Activated CD8-positive, alpha-beta memory T cell treated with anti-CD3 and anti-CD28 coated beads for 1 hour (primary cell): ENCODE measurements at places on chromosomes 5 and 9.

DNA sequence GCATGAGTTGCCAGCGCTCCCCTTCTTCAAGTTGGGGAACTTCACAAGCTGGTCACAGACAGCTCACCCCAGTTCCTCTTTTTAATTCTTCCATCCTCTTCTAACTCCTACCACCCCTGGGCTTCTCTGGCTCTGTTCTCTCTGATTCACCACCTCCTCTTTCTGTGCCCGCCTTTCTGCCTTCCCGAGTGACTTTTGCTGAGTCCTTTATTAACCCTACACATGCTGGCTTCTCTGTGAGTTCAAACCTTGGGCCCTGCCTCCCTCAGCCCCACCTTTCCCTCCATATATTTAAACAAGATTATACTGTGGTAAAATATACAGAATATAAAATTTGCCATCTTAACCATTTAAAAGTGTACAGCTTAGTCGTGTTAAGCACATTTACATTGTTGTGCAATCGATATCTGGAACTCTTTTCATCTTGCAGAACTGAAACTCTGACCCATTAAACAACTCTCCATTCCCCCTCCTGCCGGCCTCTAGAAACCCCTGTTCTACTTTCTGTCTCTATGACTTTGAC, 32.0 kb downstream of the SLC46A2 start:
- no peak for DNase-seq

- DNase-seq: no peak
These were observed at the start of gene PPP1R26 for GRCh38 chr9:135479469-135480052. Gene PPP1R26 (plus strand): TSS chr9:135479782. CDS start chr9:135484511, 4,729 bp downstream.

DNA sequence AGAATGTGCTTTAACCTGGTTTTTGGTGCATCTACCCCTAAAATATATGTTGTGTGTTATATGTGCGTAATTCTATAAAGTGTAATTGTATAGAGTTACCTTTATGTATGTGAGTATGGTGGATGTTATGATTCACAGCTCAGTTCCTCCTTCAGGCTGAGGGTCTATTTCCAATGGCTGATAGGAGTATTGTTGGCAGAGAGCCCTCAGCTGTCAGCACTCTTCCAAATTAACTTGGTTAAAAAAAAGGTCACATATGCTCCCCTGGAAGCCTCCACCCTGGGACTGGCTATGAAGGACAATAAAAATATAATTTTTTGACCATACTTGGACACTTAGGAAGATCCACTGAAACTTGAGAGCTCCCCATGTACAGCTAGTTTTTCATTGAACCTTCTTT, 250.4 kb upstream of the CDH12 start:
- DNase-seq: no peak

GRCh38 chr5:30438785-30439184, 754.7 kb upstream of the CDH6 start:
- no peak for DNase-seq

DNA sequence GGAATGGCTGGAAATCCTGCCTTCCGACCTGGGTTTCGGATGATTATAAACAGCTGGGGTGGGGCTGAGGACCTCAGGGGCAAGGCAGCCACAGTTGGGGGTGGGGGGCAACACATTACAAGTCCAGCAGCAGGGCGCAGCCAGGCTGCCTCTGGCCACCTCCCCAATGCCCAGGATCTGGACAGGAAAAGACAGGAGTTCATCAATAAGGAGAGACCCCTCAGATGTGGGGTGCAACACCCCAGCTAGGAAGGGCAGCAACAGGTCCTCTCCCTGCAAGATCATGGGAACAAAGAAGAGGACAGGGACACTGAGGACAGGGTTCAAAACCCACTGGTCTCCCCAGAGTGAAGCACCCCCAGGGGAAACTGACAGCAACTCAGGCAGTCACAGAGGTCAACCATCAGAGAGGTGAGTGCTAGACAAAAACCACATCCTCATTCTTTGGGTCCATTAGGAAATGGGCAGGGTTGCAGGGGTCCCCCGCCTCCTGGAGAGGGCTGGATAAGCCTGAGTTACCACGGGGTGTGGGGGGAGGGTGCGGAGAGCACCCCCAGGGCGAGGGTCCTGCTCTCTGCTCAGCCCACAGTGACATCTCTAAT, 33.5 kb downstream of the SEMA4D start:
- no peak for DNase-seq

DNA sequence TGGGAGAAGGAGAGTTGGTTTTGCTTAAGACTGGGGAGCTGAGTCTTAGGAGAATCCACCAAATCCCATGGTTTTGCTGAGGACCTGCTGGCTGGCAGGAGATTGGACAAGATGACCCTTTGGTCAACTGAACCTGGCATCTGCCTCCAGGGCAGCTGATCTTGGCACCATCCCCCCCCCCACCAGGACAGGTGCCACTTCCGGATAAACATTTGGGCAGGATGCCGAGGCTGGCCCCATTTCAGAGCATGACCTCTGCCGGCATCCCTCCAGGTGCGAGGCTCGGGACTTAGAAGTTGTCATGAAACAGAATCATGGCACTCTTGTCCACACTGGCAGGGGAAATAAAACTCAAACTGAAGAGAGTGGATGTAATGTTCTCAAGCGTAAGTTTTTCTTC, 165.6 kb downstream of the MACROH2A1 start:
- no peak for DNase-seq

GRCh38 chr9:3235497-3235896, 290.3 kb downstream of the RFX3 start:
- DNase-seq: no peak

DNA sequence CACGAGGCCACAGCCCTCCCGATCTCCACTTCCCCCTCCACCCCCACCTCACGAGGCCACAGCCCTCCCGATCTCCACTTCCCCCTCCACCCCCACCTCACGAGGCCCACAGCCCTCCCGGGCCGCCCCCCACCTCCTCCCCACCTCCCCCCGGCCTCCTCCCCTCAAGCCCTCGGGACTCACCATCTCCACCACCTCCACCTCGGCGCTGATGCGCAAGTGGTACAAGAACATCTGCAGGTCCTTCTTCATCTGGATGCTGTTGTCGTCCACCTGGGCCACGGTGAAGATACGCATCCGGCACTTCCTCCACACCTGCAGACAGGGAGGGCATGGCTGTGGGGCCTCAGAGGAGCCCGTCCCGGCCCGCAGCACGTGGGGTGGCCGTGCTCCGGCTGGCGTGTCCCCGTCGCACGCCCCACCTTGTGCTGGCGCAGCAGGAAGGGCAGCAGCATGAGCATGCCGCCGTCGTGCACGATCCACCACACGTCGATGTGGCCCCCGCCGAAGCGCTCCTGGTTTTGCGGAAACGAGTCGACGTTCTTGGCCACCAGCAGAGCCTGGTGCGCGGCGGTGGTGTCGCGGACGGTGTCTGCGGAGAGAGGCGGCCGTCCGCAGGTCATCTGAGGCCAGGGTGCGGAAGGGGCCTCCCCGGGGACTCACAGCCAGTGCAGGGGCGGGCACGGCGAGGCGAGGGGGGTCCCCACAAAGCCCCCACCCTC, 48.0 kb downstream of the SLC12A7 start:
- DNase-seq: no peak

- no peak for DNase-seq
These were observed 79.6 kb downstream of the ADAMTS2 start for GRCh38 chr5:179265514-179266290.

DNA sequence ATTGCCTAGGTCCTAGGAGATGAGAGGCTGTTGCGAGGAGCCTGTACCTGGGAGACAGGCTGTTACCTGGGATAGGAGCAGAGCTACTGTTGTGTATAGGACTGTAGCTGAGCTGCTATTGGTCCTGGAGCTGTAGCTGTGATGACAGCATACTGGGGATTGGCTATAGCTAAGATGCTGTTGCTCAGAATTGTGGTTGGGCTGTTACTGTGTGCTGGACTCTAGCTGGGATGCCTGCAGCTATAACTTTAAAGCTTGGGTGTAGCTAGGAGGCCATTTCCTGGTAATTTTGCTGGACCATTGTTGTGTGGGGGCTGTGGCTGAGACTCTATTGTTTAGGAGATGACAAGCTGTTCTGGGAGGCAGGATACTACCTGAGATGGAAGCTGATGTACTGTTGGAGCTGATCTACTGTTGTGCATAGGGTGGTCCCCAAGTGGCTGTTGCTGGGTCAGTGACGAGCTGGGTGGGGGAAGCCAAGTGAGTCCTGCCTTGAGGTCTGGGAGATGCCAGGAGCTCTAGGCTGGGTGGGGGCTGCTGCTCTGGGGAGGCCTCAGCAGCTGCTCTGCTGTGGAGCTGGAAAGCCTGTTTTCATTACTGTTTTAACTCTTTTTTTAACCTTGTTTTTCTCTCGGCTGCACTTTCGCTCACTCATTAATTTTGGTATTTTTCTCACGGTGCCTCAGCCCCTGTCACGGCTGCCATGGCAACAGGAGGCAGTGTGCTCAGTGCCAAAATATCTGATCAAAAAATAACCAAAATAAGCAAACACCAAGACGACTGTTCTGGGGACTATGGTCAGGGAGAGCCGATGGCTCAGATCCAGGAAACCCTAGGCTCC, 3.0 kb upstream of the PCDH1 start:
- DNase-seq: no peak

GRCh38 chr5:58459146-58460001, 512 bp downstream of the PLK2 start:
- peak; percentile 14 for DNase-seq

- no peak for DNase-seq
These were observed 624.1 kb downstream of the ISL1 start for GRCh38 chr5:52007230-52007858.

- DNase-seq: peak; percentile 71
These were observed at the start of gene IQGAP2 for GRCh38 chr5:76402886-76403765. Gene IQGAP2 (plus strand): TSS chr5:76403285. CDS start chr5:76403546, 261 bp downstream.

DNA sequence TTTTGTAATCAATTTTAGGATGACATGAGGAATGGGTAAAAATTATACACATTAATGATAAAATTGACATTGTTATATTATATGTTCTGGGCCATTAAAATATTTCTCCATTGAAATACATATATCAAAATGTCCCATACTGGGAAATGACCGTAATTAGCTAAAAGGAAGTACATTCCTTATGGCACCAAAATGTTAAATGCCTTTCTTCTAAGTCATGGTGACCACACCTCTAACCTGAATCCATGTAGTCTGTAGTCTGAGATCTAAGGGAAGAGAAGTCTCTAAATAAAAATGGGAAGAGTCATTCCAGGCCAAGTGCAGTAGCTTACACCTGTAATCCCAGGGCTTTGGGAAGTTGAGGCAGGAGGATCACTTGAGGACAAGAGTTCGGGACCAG, 10.0 kb upstream of the GDA start:
- no peak for DNase-seq

GRCh38 chr5:119067450-119067849, 3.4 kb upstream of the DMXL1 start:
- DNase-seq: no peak

- no peak for DNase-seq
These were observed 10.2 kb upstream of the LCN15 start for GRCh38 chr9:136774416-136775045.

GRCh38 chr5:42887575-42887974, 75.9 kb upstream of the SELENOP start:
- DNase-seq: no peak

DNA sequence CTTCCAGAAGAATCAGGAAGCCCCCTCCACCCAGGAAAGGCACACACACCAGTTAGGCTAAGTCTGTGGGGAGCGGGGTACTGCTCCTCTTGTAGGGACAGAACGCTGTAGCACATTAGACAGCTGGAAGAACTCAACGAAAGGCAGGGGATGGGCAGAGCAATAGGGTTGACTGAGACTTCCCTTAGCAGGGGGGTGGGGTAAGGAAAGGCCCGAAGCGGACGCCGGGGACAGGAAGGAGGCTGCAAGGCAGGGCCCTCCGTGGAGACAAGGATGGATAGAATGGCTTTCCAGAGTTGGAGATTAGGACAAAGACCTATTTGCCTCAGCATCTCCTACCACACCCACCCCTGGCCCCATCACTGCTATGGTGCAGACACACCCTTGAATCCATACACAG, 14.3 kb downstream of the CNTFR start:
- no peak for DNase-seq

GRCh38 chr5:166625210-166625865, 1666.1 kb upstream of the WWC1 start:
- no peak for DNase-seq

GRCh38 chr5:10836986-10837385, 76.0 kb upstream of the DAP start:
- no peak for DNase-seq

DNA sequence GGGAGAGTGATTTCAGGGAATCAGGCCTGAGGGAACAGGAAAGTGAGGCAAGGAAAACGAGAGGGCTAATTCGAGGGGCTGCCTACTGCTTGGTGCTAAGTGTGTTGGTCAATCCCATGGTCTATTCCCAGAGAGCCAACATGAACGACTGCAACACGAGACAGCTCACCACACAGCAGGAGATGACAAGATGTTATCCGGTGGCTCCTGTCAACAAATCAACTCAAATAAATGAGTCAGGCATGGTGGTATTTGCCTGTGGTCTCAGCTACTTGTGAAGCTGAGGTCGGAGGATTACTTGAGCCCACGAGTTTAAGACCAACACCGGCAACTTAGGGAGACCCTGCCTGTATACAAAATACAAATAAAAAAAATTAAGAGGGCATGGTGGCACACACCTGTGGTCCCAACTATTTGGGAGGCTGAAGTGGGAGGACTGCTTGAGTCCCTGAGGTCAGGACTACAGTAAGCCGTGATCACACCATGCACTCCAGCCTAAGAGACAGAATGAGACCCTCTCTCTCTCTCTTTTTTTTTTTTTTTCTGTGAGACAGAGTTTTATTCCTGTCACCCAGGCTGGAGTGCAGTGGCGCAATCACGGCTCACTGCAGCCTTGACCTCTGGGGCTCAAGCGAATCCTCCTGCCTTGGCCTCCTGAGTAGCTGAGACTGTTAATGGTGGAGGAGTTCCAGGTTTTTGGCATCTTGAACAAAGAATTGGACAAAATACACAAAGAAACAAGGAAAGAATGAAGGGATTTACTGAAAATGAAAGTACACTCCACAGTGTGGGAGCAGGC, 9.0 kb upstream of the FAF2 start:
- DNase-seq: no peak

DNA sequence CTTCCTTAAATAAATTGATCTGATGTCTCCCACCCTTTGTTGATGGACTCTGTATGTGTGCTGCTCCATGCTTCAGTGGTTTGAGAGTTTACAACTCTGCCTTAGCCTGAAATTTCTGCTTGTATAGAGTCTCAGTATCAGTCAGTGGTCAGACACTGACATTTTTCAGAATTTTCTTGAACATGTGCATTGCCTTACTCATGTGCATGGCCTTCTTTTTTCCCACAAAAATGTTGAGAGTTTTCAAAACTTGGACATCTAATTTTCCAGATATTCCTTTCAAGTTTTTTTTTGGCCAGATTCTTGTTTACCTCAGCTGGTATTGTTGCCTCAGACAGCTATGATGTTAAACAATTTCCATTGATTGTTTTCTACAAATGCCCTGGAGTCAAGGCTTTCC, 427.1 kb upstream of the CHD1 start:
- DNase-seq: no peak

DNA sequence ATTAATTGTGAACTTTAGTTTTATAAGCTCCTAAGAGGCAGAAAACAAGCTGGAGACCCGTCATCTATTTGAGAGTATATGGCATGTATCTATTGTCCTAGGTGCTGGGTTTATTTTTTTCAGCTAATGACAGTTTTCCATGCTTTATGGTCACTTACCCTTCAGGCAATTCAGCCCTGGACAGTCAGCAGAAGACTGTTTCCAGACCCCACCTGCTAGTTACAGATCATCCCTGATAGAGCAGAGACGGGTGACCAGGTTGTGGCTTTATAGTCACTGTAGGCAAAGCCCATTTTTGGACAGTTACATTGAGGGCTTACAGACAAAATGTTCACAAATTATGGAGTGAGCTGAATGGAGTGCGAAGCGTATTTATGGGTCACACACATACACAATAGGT, 1227.5 kb downstream of the FOXD4L5 start:
- DNase-seq: no peak
